ENCODE measurements at places on chromosomes 4 and X. TPM values are rescaled to one million over a fixed set of nuclear protein-coding genes. Genes with fewer than 3 reads are reported as not detected.

Gene GLRB
- 5.2 TPM for total RNA-seq

Gene PLAC8
- 11.0 TPM for total RNA-seq

Gene PCGF3
- 23.0 TPM for total RNA-seq

Gene C1GALT1C1
- total RNA-seq = 16.2 TPM

Gene CABS1
- not detected for total RNA-seq

Gene FABP2
- total RNA-seq = not detected

Gene HTT
- total RNA-seq = 43.8 TPM

Gene DUX4
- total RNA-seq = not detected

Gene DDX53
- total RNA-seq = not detected

Gene TCEAL7
- 112 TPM for total RNA-seq

Gene EPGN
- total RNA-seq = 0.52 TPM

Gene CTAG1A
- not detected for total RNA-seq

Gene FMR1NB
- total RNA-seq = not detected

Gene HPGDS
- total RNA-seq = 7.3 TPM

Gene TMEM35A
- total RNA-seq = 1.6 TPM

Gene ZCCHC18
- 0.52 TPM for total RNA-seq

Gene TRAM1L1
- total RNA-seq = 5.7 TPM

Gene CDS1
- 0.52 TPM for total RNA-seq

Gene STARD8
- total RNA-seq = 8.9 TPM

Gene RASL11B
- total RNA-seq = 6.3 TPM

Gene AREG
- not detected for total RNA-seq

Gene RHOH
- 1.0 TPM for total RNA-seq

Gene NAA10
- 13.6 TPM for total RNA-seq

Gene IL2RG
- total RNA-seq = 1.0 TPM

Gene CHST7
- 8.9 TPM for total RNA-seq

Gene MAGIX
- total RNA-seq = 2.1 TPM

Gene TRIM75
- under 0.01 TPM for total RNA-seq

Gene APBB2
- 41.2 TPM for total RNA-seq

Gene FGFBP1
- total RNA-seq = not detected

Gene GATA1
- 1.6 TPM for total RNA-seq

Gene FAM13A
- 41.8 TPM for total RNA-seq

Gene XG
- 3.1 TPM for total RNA-seq

Gene GAB3
- 5.7 TPM for total RNA-seq

Gene MAGEE1
- total RNA-seq = 1.6 TPM

Gene CFAP299
- 0.52 TPM for total RNA-seq

Gene HAND2
- total RNA-seq = 1.0 TPM

Gene ABCG2
- 7.8 TPM for total RNA-seq

Gene TCEAL1
- 27.7 TPM for total RNA-seq

Gene MFAP3L
- 1.6 TPM for total RNA-seq

Gene SPANXN4
- total RNA-seq = not detected

Gene TLL1
- total RNA-seq = 2.6 TPM

Gene PRICKLE3
- 2.6 TPM for total RNA-seq

Gene TBCK
- 55.8 TPM for total RNA-seq

Gene TMPRSS11E
- not detected for total RNA-seq

Gene SMR3B
- total RNA-seq = not detected

Gene GPRASP1
- total RNA-seq = 8.9 TPM

Gene TBC1D14
- total RNA-seq = 40.2 TPM
